ENCODE measurements at places on chromosomes 2 and 18.

DNA sequence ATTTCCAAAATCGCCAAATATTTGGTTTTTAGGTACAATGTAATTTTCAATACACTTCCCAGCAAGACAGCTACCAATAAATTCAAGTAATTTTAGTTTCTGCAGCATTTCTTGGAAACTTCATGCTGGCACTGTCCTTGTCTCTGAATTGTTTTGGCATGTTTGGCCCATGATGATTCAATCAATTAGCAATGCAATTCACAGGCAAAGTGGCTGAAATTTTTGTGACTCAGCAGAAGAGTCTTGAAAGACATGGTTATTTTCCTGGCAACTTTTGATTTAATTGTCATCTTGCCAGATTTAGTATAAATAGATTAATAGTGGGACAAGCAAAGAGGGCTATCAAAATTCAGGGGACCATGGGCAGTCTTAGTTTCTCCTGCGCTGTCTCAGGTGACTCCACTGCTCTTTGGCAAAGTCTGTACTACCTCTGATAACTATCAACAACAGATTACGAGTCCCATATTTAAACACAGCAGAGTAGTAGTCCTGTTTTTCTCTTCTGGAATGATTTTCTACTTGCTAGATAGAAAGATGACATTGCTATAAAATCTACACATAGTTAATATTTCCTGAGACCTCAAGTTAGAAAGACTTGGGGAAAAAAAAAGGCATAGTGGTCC is 88.9 kb upstream of the CYP26B1 start:
- peak; percentile 33 for DNase-seq

DNA sequence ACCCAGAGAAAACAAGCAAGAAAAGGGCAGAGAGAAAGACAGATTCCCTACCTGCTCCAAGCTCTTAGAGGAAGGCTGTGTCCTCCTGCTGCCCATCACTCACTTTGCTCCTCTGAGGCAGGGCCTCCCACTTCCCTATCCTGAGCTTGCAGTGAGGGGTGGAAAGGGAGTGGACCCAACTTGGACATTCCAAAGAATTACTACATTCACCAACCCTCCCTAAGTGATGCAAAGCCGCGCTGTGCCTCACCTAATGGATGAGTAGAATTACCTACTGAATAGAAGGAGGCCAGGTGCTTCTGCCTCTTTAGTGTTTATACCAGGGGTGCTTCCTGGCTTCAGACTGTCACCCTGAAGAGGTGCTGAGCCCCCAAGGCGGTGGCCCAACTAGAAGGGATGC is 5.6 kb upstream of the OSR1 start:
- DNase-seq, result no peak

- DNase-seq, result no peak
These were observed 12.8 kb downstream of the TANK start for GRCh38 chr2:161172901-161173540.

GRCh38 chr2:86518481-86518880 is 44.8 kb downstream of the CHMP3 start:
- no peak for DNase-seq

DNA sequence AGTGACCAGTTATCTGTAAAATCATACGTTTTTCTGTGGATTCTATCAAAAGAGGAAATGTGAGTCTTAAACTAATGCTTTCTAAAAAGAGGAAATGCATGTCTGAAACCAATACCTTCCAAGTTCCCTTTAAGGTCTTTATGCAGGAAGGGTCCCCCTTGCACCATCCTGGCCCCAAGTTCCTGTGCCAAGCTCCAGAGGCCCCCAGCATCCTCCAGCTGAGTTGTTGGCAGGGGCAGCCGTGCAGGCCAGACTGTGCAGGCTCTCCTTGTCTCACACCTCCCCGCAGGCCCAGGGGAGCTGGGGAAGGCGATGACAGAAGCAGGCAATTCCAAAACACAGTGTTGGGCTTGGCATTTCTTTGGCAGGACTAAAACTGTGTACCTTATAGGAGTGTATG is 39.2 kb downstream of the DPYSL5 start:
- no peak for DNase-seq

GRCh38 chr18:6543330-6543908 is 128.7 kb upstream of the L3MBTL4 start:
- no peak for DNase-seq

- no peak for DNase-seq
These were observed 439.5 kb upstream of the ZEB2 start for GRCh38 chr2:144959416-144959815.

- no peak for DNase-seq
These were observed 40.8 kb downstream of the GTF3C3 start for GRCh38 chr2:196758474-196759377.

GRCh38 chr2:26414311-26414710 is 12.6 kb downstream of the DRC1 start:
- no peak for DNase-seq

GRCh38 chr2:1606421-1607235 is 137.7 kb downstream of the PXDN start:
- no peak for DNase-seq
